ENCODE measurements at places on chromosomes 13 and 19.

DNA sequence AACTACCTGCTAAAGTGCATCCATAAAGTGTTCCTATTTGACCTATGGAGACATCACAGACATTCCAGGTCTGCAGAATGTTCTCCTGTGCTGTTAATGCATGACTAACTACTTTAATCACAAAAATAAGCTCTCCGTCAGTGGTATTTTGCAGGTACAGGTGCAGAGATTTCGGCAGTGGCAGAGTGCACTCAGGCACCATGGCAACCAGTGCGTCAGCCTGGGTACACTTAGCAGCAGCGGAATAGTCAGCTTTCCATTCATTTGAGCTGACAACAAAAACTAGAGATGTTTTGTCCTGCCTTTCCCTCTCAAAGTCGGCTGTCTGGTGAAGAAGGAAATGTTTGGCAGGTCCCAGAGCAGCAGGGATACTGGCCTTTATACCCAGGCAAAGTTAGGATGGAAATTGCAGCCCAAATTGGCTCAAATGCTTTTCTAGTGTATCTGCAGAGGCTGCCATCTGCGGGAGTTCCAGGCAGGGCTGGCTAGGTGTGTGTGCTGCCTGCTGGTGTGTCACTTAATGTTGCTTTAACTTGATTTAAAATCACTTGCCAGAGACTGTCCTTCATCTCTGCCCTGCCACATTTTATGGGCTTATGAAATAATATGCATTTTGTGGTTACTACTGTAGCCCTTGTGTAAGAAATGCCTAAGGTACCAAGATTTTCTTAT lies 195.8 kb downstream of the RAP2A start:
- no peak for DNase-seq

- DNase-seq: no peak
Observed at GRCh38 chr19:38425810-38426466, at the start of gene RASGRP4. TSS of gene RASGRP4 (minus strand) at chr19:38426219. CDS start at chr19:38426091, 128 bp downstream.

DNA sequence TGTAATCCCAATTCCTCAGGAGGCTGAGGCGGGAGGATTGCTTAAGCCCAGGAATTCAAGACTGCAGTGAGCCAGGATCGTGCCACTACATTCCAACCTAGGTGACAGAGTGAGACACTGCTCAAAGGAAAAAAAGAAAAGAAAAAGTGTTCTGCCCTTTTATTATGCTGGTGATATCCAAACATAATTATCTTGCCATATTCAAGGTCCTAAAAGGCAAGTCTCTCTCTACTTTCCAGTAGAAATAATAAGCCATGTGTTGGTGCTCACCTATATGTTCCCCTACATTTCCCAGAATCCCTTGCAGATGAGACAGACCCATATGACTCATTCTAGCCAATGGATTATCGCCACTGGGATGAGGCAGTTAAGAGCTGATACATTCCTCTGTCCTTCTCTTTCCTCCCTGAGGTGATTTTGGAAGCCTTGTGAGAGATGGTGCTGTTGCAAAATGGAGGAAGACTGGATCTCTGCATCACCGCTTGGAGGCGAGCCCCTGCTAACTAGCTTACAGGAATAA lies 58.3 kb upstream of the MRI1 start:
- DNase-seq: no peak

DNA sequence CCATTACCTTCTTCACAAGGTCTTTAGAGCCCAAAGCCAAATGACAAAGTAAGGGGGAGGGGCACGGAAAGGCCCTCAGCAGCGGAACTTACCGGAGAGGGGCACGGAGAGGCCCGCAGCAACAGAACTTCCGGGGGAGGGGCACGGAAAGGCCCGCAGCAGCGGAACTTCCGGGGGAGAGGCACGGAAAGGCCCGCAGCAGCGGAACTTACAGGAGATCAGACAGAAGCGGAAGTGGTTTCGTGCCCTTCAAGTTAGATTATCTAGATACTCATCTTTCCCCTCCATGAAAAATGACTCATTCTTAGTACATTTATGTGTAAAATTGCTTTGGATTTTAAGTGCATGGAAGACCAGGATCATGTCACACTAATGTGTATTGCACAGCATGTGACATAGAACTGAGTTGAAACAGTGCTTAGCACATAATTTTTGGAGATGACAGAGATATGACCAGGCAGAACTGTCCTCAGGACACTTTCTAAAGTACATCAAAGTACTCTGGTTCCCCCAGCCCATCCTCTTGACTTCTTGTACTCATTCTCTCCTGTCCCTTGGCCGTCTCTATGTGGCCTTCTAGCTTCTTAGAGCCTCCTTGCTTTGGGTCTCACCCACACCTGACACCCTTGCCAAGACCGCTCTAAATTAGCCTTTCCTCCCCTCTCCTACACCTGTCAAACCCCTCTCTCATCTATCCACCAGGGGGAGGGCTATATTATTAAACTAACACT lies 25.7 kb upstream of the TPTE2 start:
- DNase-seq: peak; percentile 71

GRCh38 chr13:112951674-112952371 lies 17.2 kb upstream of the MCF2L start:
- no peak for DNase-seq

- no peak for DNase-seq
Observed at GRCh38 chr19:8423817-8424223, 10.7 kb downstream of the MARCHF2 start.

DNA sequence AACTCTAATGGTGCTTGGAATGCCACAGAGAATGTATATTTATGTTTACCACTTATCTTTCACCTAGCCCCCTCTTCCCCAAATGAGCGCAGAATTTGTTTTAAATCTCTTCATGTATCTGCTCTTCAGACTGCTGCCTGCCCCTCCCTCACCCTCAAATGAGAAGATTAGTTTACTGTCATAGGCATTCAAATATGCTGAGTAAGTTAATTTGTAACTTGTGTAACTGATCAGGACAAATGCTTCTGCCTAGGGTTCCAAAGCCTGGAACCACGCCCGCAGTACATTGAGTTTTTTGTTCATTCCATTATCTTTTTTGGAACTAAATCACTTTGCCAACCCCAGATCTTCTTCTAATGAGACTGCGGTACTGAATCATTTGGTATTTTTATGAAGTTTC lies 74.5 kb downstream of the ATP8A2 start:
- DNase-seq: no peak

DNA sequence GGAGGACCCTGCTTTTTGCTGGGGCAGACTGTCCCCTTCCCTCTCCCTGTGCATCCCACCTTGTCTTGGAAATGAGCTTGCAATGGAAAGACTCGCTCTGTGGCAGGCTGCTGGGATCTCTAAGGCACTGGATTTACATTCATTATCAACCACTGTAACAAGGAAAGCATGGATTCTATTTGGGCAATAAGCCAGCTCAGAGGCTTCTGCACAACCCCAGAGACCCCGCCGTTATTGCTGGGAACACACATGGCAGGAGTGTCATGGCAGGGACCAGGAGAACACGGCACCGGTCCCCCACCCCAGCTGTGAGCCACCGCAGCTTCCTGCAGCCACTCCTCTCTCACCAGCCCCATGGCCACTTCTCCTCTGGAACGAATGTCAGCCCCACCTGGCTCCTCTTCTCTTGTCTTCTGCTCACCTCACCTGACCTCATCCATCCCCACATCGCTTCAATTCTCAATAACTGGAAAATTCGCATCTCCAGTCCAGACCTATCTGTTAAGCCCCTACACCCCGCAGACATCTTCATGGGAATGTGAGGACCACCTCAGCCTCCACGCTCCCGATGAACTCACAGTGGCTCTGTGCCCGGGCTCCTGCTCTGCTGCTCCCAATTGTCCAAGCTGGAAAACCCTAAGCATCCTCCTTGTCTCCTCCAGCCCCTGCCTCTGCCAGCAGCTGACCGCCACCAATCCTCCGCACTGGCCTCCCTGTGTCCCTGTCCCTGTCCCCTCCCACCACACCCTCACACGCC lies 181.5 kb downstream of the USP12 start:
- no peak for DNase-seq

- DNase-seq: no peak
Observed at GRCh38 chr13:105579821-105580710, 955.4 kb downstream of the EFNB2 start.

DNA sequence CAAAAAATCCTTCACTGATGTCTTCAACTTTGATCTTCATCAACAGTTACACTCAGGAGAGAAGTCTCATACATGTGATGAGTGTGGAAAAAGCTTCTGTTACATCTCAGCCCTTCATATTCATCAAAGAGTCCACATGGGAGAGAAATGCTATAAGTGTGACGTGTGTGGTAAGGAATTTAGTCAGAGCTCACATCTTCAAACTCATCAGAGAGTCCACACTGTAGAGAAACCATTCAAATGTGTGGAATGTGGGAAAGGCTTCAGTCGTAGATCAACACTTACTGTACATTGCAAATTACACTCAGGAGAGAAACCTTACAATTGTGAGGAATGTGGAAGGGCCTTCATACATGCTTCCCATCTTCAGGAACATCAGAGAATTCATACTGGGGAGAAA lies 8.4 kb upstream of the ZNF226 start:
- DNase-seq: no peak

DNA sequence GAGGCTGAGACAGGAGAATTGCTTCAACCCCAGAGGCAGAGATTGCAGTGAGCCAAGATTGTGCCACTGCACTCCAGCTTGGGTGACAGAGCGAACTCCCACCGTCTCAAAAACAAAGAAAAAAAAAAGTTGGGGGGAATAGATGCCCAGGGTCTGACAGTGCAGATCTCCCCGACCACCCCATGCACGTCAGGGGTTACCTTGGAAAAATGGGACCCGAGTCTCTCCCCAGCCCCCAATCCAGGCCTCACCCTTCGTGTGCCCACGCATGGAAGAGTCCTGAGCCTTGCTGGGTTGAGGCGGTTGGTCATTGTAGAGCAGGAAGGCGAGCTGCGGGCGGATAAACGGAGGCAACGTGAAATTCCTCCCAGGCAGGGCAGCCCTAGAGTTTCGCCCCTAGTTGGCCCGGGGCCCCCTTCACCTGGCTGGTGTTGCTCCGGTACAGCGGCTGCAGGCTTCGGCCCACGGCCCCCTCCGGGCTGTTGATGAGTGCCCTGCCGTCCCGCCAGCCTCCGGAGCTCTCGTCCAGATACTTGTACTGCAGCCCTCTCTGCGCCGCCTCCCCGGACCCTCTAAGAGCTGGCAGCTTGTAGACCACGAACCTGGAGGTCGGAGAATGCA lies 588 bp downstream of the DNASE2 start:
- DNase-seq: no peak

DNA sequence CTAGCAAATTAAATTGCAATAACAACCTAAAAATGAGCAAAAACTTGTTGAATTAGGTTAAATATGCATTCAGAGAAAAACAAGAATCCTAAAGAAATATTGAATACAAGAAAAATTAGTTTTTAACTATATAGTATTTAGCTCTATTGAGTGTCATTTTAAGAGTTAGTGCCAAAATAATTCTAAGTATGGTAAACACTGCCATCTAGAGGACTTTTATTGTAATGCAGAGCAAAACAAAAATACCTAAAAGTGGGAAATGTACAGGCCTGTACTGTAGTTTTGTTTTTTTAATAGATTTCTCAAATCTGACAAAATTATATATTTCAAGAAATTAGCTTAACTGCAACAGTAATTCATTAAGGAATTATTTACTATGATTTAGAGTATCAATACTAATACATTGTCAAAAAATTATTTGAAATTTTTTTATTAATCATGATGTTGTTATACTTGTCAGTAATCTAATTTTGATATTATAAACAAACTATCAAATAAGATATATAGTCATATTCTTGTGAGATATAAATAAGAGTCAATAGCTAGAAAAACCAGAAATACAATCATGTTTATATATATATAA lies 8.2 kb upstream of the PCDH9 start:
- DNase-seq: no peak

- DNase-seq: no peak
Observed at GRCh38 chr19:51627491-51628138, 2.6 kb downstream of the SIGLEC5 start.

DNA sequence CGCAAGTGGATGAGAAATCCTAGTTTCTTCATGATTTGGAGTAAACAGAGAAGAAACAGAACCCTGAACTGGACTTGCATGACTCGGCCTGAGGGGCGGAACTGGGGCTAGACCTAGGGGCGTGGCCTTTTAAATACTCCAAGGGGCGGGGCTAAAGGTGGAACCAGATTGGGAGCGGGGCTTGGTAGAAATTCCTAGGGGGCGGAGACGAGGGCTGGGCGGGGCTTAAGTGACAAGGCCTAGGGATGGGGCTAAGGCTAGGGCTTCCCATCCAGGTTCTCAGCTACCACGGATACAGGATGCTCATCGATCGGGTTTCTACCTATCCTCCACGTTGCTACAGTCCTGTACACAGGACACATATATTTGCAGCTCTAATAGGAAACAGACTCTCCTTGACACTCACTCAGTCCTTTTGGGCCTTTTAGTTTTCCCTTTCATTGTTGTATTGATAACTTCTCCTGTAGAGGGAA lies 372 bp upstream of the ZNF699 start:
- DNase-seq: no peak

- DNase-seq: no peak
Observed at GRCh38 chr13:51067706-51068105, 43.4 kb downstream of the C13orf42 start.

GRCh38 chr19:38792250-38793111 lies 3.5 kb downstream of the LGALS7B start:
- DNase-seq: no peak

GRCh38 chr13:99074693-99075092 lies 96.8 kb upstream of the DOCK9 start:
- no peak for DNase-seq

DNA sequence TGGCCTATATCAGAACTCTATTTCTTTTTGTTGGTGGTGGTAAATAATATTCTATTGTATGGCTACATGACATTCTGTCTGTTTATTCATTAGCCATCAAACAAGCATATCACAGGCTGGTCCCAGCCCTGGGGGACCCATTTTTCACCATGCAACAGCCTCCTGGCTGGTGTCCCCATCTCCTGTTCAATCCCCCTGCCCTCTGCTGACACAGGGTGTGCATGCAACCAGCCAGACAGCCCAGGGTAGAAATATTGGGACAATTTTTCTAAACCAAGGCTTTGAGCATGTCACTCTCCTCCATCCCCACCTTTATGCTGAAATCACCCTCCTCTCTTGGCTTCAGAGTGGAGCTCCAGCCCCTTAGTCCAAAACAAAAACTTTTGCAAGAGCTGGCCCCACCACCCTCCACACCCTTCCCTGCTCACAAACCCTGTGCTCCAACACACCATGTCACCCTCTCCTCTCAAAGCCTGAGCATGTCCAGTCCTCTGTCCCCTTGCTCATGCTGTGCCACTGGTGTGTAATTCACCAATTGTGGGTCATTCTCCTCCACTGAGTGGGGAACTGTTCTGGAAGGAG lies 153.0 kb upstream of the UQCRFS1 start:
- DNase-seq: no peak

GRCh38 chr13:113599391-113599790 lies 14.8 kb downstream of the TFDP1 start:
- DNase-seq: no peak

Measured in stimulated activated CD4-positive, alpha-beta T cell treated with anti-CD3 and anti-CD28 coated beads, Interleukin-12 subunit alpha, Interleukin-12 subunit beta, amount 100 ng/mL, for 48 hours (primary cell).